ENCODE measurements at places on chromosomes 16 and 17. TPM values are rescaled to one million over a fixed set of nuclear protein-coding genes. Genes with fewer than 3 reads are reported as not detected.

Gene TBC1D3K
- total RNA-seq: 0.43 TPM

Gene RASD1
- not detected for total RNA-seq

Gene ITGAD
- total RNA-seq: not detected

Gene KRTAP2-2
- not detected for total RNA-seq

Gene KREMEN2
- 64.8 TPM for total RNA-seq

Gene GDPD1
- 3.6 TPM for total RNA-seq

Gene NOXO1
- total RNA-seq: not detected

Gene EFNB3
- total RNA-seq: 13.1 TPM

Gene C16orf74
- total RNA-seq: 13.4 TPM

Gene GPR142
- not detected for total RNA-seq

Gene SHISA9
- total RNA-seq: 0.24 TPM

Gene CACNA1G
- 5.1 TPM for total RNA-seq

Gene CHAD
- not detected for total RNA-seq

Gene GGT6
- total RNA-seq: 5.3 TPM

Gene CRHR1
- not detected for total RNA-seq

Gene NTN1
- not detected for total RNA-seq

Gene MPP2
- 58.8 TPM for total RNA-seq
